ENCODE measurements at places on chromosomes 2 and 18.
A peak's percentile ranks its signal among the peaks of the same experiment; 100 is the strongest.

DNA sequence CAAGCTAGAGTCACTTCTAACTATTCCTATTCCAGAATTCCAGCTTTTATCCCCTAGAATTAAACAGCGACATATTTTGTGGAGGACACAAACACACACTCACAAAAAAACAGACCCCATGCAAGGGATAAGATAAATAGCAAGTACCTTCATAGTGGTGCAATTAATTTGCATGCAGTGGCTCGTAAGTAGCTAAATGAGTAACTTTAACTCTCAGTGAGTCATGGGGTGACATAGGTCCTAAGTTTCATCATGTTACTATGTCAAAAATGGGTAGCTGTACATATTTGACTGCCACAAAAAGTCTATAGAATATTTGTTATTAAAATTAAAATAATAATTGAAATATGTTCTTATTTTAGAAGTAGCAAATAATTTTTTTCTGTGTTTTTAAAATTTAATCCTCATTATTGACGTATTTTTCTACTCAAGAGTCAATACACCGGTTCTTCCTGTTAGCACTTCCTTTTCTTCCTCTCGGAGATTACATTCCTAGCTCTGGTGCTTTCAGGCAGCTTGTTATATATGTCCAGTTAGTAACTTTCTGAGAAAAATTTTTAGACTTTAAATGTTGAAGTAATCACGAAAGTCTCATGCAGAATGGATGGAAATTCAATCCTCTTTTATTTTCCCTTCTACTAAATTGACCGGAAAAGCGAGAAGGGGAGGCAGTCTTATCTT, 247.0 kb downstream of the KCNH7 start:
- no peak for DNase-seq

- DNase-seq = no peak
Observed at GRCh38 chr2:145303536-145303935, 783.6 kb upstream of the ZEB2 start.

DNA sequence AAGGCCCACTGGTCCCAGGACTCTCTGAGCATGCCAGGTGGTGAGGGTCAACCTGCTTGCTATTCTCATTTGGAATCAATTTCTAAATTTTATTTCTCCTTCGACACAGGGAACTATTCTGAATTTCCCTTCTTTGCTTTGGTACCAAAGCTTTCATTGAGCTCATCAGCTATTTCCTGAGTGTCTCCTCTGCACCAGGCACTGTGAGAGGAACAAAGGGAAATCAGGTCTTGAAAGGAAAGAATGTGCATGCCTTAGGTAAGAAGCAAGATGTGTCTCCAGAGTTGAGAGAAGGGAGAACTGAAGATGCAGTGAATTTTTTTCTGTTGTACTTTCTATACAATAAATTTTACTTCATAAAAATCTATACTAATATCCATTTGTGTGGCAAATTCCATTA, 17.9 kb downstream of the SPATS2L start:
- no peak for DNase-seq

GRCh38 chr2:9983401-9984216, 32.1 kb downstream of the GRHL1 start:
- DNase-seq = no peak

- DNase-seq = no peak
Observed at GRCh38 chr2:34388446-34388845, 789.3 kb upstream of the FAM98A start.

DNA sequence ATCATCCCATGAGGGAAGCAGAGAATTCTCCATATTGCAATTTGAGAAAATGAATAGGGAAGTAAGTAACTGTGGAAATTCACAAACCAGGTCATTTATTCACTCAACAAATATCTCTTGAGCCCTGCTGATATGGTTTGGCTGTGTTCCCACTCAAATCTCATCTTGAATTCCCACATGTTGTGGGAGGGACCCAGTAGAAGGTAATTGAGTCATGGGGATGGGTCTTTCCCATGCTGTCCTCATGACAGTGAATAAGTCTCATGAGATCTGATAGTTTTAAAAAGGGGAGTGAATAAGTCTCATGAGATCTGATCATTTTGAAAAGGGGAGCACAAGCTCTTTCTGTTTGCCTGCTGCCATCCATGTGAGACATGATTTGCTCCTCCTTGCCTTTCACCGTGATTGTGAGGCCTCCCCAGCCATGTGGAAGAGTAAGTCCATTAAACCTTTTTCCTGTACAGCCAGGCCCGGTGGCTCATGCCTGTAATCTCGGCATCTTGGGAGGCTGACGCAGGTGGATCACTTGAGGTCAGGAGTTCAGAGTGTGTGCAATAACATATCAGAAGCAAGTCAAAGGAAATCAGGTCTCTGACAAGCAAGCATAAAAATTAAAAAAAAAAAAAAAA, 193.2 kb downstream of the NDUFA10 start:
- no peak for DNase-seq

GRCh38 chr18:79413426-79413825, 17.7 kb downstream of the NFATC1 start:
- DNase-seq = no peak

DNA sequence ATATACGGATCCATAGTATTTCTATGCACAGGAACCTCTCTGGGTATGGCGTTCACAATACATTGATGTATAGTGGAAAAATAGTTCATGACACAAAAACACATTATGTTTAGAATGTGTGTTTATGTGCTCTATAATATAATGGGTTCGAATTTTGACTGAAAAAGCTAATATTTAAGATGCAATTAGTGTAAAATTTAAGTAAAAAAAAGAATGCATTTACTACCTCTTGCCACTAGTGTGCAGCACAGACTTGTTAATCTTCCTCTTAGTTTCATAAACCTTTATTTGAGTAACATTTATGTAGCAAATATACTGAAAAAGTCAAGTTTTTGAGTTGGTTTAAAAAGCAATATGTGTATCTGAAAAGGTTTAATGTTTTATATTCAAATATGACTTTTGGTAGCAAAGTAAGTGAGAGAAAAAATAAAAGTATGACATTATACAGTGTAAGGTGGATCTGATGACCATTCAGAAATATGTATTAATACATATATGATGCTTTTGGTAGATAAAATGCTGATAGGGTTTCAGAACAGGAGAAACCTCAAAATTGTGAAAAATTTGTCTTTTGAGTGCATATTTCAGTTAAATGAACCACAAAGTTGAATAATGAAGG, 49.4 kb downstream of the CCDC102B start:
- DNase-seq = no peak

- no peak for DNase-seq
Observed at GRCh38 chr2:24010477-24011249, 778 bp downstream of the MFSD2B start.

GRCh38 chr2:240615820-240616547, 9.3 kb upstream of the GPR35 start:
- no peak for DNase-seq

- DNase-seq = no peak
Observed at GRCh38 chr18:35245719-35246317, 5.0 kb downstream of the ZNF397 start.

- no peak for DNase-seq
Observed at GRCh38 chr2:160261732-160262131, 61.7 kb upstream of the ITGB6 start.

DNA sequence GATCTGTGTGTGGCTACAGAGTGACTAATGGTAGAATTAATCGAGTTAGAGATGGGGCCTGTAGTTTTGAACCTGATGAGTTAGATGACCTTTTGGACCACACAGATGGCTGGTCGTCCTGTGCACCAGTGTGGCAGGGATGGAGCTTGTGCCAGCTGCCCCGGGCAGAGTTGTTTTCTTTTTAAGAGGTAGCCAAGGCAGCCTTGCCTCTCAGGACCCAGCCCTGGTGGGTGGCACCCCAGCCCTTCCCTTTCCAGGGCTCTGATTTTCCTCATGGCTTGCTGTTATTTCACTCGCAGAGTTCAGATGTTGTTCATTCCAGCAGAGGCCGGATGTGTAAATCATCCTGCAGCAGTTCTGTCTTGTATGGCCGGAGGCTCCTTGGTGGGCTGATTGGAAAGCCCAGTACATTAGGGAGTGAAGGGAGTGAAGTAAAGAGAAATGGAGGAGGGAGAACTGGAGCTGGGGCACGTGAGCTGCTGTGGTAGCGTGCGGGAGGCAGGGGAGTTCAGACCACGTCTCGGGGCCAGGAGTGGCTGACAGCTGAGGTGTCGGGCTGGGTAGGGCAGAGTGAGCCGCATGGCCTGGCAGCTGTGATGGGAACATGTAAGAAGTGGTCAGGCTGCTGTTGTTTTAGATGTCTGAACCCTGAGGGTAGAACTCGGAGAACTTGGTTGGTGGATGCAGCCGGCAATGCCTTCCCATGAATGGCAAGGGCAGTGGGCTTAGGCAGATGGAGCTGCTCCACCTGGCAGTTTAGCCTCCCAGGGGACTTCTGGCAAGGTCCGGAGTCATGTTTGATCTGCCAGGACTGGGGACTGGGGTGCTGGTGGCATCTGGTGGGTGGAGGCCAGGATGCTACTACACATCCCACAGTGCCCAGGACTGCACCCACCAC, 28.8 kb downstream of the ASAP2 start:
- DNase-seq = no peak

DNA sequence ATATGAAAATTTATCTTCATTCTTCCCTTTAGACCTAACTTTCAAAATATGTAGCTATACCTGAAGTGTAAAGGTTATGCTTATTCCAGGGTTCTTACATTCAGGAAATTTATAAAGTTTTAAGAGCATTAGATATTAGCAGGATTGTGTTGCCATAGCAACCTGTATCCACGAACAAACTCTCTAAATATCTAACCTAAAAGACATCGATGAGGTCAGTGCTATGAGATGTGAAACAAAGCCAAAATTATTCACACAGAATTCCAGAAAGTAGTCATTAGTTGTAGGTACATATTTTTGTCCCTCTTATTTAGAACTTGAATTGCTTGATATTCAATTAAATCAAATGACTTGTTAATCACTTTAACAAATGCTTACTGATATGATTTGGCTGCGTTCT, 705.3 kb downstream of the SOCS6 start:
- no peak for DNase-seq

- DNase-seq = no peak
Observed at GRCh38 chr2:109171444-109172334, 42.7 kb downstream of the SH3RF3 start.

- DNase-seq = no peak
Observed at GRCh38 chr2:28665041-28665704, 86.5 kb upstream of the PPP1CB start.

GRCh38 chr2:127093648-127094210, 13.2 kb downstream of the BIN1 start:
- DNase-seq = no peak

DNA sequence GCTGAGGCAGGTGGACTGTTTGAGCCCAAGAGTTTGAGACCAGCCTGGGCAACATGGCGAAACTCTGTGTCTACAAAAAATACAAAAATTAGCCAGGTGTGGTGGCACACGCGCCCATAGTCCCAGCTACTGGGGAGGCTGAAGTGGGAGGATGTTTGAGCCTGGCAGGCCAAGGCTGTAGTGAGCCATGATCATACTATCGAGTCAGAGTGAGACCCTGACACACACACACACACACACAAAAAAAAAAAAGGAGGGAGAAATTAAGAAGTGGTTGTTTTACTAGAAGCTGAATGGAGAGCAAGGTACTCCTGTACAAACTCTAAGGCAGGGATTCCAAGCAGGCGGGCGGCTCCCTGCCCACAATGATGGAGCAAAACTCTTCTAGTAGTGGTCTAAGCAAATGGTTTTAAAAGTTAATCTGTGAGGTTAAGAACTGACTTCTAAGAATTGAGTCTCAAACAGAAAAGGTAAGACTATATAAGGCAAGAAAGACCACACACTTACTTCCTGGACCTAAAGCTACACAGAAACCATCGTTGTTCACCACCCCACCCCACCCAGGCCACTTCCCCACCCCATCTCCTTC, 2.6 kb downstream of the ANKRD44 start:
- DNase-seq = no peak

- no peak for DNase-seq
Observed at GRCh38 chr18:13451661-13452387, 233.3 kb downstream of the LDLRAD4 start.

GRCh38 chr2:25821225-25822056, 56.8 kb downstream of the ASXL2 start:
- DNase-seq = no peak

DNA sequence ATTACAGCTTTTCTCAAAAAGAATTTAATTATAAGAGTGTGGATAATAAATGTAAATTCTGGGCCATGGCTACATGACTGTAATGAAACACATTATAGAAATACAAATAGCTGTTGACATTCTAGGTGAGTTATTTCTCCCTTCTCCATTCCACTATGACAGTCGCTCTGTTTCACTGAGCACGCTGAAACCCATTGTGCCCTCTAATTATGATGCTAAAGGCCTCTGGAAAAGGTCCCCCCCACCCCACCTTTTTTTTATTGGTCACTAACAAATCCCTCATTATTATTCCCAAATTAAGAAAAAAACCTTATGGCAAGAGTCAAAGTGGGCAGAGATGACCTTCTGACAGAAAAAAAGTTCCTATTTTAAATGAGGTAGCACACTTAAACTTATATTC, 285.0 kb upstream of the SIX3 start:
- DNase-seq = no peak

DNA sequence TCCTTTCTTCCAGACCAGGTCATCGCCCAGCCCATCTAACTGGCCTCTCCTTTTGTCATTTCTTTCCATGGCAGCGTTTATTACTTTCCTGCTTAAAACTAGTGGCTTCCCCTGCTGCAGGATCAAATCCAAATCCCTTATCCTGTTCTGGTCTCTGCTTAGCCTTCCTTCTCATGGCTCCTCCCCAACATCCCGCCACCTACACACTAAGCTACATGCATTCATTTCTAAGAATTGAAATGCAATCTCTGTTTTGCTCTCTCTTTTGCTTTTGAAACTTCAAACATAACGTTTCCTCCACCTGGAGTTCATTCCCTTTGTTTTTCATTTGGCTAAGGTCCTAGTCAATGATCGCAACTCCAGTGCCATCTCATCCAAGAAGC, 18.0 kb upstream of the DPP4 start:
- no peak for DNase-seq

- no peak for DNase-seq
Observed at GRCh38 chr18:23448291-23448690, 4.8 kb upstream of the RIOK3 start.

- no peak for DNase-seq
Observed at GRCh38 chr2:121783180-121783579, 27.7 kb downstream of the TSN start.

- DNase-seq = peak; percentile 72
Observed at GRCh38 chr2:191869178-191869577, 22.3 kb upstream of the CAVIN2 start.

DNA sequence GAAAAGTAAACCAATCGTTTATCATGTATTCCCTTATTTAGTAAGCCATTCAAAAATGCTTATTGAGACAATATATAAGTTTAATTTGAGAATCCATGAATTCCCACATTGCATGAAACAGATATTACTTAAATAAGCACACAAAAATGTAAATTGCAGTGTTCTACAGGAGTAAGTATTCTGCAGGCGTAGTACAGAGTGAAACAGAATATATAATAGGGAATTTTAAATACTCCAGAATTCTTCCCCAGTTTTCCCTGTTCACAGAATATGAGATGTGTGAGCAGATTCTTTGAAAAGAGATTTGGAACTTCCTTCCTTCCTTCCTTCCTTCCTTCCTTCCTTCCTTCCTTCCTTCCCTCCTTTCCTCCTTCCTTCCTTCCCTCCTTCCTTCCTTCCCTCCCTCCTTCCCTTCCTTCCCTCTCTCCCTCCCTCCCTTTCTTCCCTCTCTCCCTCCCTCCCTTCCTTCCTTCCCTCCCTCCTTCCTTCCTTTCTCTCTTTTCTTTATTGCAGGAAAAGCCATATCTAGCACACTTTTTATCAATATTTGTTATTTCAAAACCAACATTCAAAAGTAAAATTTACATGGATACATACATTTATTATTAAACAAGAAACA, 977.7 kb upstream of the LRRTM1 start:
- DNase-seq = no peak

GRCh38 chr2:27779417-27780055, 8.0 kb downstream of the MRPL33 start:
- no peak for DNase-seq

Data from iPS DF 6.9 (cell line).